PC-3 (cell line): ENCODE measurements at places on chromosomes 12 and 14. TPM values are rescaled to one million over a fixed set of nuclear protein-coding genes. Genes with fewer than 3 reads are reported as not detected.

Gene SCARB1
- total RNA-seq, result 79.1 and 80.5 TPM in 2 replicates

DNA sequence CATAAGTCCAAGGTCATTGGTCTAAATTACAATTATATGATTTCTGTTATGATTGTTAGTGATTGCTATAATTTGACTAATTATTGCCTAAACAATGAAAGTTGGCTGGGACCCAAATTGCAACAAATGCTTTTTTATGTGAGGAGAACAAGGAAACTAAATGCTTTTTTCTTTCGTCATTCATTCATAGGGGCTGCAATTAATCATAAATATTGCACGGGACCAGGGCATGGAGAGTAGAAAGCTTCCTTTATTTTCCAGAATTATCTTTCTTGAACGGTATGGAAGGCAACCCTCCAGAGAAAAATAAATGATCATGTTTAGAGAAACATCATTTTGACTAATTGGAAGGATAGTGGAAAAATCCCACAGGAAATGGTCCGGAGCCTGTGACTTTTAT lies 32.6 kb upstream of the ARHGAP5 start:
- no peaks in the 10 kb centered on the region for H3K27me3 ChIP-seq
- no peaks in the 10 kb centered on the region for H3K36me3 ChIP-seq
- no peaks in the 10 kb centered on the region for H3K4me1 ChIP-seq
- H3K4me3 ChIP-seq, result no peak overlapping the region

Gene CAPS2
- 5.5 and 8.4 TPM in 2 replicates for total RNA-seq

Gene PPP1R36
- 0.26 TPM in 1 of 2 replicates, not detected in the other for total RNA-seq

Gene STYK1
- 4.3 and 8.6 TPM in 2 replicates for total RNA-seq

Gene ADCK1
- 4.7 and 5.7 TPM in 2 replicates for total RNA-seq

DNA sequence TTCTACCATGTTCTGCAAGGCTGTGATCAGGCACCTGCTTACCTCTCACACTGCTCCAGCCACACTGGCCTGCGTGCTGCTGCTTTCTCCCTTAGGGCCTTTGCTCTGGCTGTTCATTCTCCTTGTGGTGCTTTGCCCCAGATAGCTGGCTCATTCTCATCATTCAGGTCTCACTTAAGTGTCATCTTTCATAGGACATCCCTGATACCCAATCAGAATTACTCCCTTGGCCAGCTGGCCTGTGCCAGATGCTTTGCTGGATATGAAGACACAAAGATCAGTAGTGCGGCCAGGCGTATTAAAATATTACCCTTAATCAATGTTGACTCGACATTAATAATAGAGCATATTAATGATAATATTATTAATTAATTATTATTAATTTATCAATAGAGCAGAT lies 143.8 kb upstream of the FGD4 start:
- no peak for DNase-seq
- no peak overlapping the region for H3K27ac ChIP-seq

- peaks cover 16% of the 10 kb centered on the region for H3K4me1 ChIP-seq
- no peak overlapping the region for H3K27ac ChIP-seq
- DNase-seq, result no peak
- no peaks in the 10 kb centered on the region for H3K36me3 ChIP-seq
- H3K27me3 ChIP-seq, result no peaks in the 10 kb centered on the region
These were observed 105.4 kb downstream of the ITPR2 start for GRCh38 chr12:26727482-26728204.

Gene KRT83
- total RNA-seq, result 0.33 and 1.1 TPM in 2 replicates

DNA sequence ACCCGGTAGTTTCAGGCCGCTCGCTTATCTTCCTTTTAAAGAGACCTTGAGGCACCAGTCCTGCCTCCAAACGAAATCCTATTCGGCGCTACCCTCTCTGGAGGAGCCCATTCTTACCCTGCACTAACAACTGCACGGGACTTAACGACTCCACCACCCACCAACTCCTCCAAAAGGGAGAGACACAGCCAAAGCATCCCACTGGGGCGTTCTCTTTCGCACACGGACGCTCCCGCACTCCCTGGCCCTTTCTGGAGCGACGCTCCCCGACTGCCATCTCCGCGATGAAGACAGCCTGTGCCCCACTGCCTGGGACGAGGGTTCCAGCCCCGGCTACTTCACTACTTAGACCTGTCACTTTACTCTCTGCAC lies 650 bp downstream of the GALC start:
- no peak overlapping the region for H3K27ac ChIP-seq
- H3K4me3 ChIP-seq, result no peak overlapping the region
- no peak for DNase-seq
- no peaks in the 10 kb centered on the region for H3K36me3 ChIP-seq
- no peaks in the 10 kb centered on the region for H3K4me1 ChIP-seq

DNA sequence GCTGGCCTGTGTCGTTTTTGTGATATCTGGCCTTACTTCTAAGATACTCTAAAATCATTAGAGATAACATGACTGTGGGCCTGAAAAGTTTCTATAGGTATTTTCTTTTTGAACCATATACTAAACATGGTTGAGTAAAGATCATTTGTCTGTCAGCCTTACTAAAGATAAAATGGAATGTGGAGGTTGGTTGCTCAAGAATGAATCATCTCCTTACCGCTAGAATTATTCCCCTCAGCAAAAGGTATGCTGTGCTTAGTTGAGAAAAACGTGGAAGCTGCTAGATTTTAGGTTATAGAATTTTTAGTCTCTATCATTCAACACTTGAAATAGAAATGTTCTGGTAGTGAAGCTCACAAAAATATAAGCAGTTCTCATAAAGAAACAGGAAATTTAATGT lies 407.3 kb downstream of the AEBP2 start:
- peaks cover 17% of the 10 kb centered on the region for H3K4me1 ChIP-seq
- H3K36me3 ChIP-seq, result no peaks in the 10 kb centered on the region
- DNase-seq, result peak; percentile 56
- H3K27ac ChIP-seq, result no peak overlapping the region

Gene GRIN2B
- total RNA-seq, result not detected in 2 replicates

DNA sequence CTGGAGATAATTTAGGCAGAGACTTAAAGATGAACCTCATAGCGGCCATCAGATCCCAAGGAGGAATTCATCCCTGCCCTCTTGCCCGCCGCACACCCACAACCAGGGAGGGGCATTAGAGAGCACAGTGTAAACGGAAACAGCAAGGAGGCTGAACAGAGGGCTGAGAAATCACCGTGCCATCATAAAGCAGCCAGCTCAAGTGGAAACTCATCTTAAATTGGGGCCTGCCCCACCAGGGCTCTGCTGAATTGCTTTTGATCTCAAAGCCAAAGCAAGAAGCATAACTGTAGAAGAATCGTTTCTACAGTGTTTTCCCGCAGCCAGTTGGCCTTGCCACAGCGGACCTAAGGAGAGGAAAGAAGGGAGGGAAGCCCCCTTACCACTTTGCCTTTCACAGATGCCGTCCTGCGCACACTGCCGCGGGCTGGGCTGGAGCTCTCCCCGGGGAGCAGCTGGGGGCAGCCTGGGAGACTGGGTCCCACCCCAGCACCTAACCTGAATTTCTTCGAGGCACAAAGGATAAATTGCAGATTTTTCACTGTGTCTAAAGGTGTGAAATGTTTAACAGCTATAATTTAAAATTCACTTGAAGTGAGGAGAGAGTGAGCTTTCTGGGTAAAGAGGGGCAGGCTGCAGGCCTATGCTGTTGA lies 51.8 kb upstream of the MMP17 start:
- H3K4me1 ChIP-seq, result peaks cover 7% of the 10 kb centered on the region; the same call in 1 of the 2 replicates
- peaks cover 50% of the 10 kb centered on the region for H3K36me3 ChIP-seq
- H3K4me3 ChIP-seq, result no peak overlapping the region
- H3K27ac ChIP-seq, result no peak overlapping the region
- no peak for DNase-seq

GRCh38 chr14:90742729-90743128 lies 73.5 kb downstream of the TTC7B start:
- no peaks in the 10 kb centered on the region for H3K27me3 ChIP-seq
- no peak overlapping the region for H3K4me3 ChIP-seq
- no peaks in the 10 kb centered on the region for H3K4me1 ChIP-seq
- H3K36me3 ChIP-seq, result no peaks in the 10 kb centered on the region

GRCh38 chr12:76455582-76456345 lies 103.8 kb downstream of the OSBPL8 start:
- peaks cover 31% of the 10 kb centered on the region for H3K4me1 ChIP-seq
- H3K27ac ChIP-seq, result peak overlapping the region; percentile 52
- H3K4me3 ChIP-seq, result 0 out of 2 replicates have a peak overlapping the region, but pooled peaks have one; percentile 19

DNA sequence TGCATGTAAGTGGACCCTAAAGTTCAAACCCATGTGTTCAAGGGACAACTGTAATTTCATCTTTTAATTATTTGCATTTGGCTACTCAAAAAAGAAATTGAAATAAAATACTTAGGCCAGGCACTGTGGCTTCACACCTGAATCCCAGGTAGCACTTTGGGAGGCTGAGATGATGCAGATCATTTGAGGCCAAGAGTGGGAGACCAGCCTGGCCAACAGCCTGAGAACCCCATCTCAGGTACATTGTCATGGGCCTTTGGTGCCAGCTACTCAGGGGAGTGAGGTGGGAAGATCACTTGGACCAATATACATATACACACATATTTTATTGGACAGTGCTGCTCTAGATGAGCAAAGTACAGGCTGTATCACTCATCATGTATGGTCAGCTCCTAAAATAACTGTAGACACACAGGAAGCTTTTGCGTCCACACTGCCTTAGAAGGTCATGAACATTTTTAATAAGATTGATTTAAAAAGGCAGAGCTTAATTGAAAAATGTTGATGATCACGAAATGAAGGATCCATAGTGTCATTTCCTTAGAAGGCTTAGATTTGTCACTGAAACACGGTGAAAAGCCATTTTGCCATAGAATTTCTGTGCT lies 2.5 kb upstream of the ZCCHC8 start:
- no peak overlapping the region for H3K4me3 ChIP-seq
- peaks cover 13% of the 10 kb centered on the region; the same call in 1 of the 2 replicates for H3K4me1 ChIP-seq
- peaks cover 47% of the 10 kb centered on the region for H3K36me3 ChIP-seq
- DNase-seq, result no peak

- no peaks in the 10 kb centered on the region for H3K36me3 ChIP-seq
- H3K27me3 ChIP-seq, result no peaks in the 10 kb centered on the region
- H3K27ac ChIP-seq, result no peak overlapping the region
- no peak for DNase-seq
- no peaks in the 10 kb centered on the region for H3K4me1 ChIP-seq
These were observed 453.8 kb downstream of the TMEM121 start for GRCh38 chr14:105980224-105980623.

Gene ALG10B
- total RNA-seq, result 9.4 and 18.7 TPM in 2 replicates

DNA sequence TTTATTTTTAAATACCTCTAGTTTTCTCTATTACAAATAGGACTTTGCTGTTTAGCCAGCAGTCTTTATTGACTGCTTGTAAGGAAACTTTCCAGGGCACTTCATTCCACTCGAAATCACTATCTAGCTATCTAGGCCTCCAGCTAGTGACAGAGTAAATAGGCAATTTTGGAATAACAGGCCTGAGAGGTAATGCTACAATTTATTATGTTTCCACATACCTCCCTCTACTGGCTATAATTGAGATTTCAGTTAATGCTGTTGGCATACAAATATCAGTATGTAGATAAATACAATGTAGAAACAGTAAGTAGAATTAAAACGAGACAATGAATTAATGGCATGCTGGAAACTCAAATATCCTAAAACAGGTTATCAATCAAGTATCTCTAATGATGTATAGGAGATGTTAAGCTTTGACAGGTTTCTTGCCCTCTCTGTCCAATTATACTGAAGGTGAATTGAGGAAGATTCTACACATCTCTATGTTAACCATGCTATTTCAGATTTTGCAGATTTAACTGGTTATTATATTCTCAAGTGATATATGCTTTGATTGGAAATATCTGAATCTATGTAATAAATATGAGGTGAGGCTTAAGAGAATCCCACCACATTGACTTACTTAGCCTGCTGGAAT lies 7.2 kb downstream of the DTD2 start:
- H3K4me1 ChIP-seq, result peaks cover 31% of the 10 kb centered on the region
- H3K27ac ChIP-seq, result peak overlapping the region; percentile 67
- peaks cover 8% of the 10 kb centered on the region; the same call in 1 of the 2 replicates for H3K36me3 ChIP-seq
- H3K4me3 ChIP-seq, result no peak overlapping the region

DNA sequence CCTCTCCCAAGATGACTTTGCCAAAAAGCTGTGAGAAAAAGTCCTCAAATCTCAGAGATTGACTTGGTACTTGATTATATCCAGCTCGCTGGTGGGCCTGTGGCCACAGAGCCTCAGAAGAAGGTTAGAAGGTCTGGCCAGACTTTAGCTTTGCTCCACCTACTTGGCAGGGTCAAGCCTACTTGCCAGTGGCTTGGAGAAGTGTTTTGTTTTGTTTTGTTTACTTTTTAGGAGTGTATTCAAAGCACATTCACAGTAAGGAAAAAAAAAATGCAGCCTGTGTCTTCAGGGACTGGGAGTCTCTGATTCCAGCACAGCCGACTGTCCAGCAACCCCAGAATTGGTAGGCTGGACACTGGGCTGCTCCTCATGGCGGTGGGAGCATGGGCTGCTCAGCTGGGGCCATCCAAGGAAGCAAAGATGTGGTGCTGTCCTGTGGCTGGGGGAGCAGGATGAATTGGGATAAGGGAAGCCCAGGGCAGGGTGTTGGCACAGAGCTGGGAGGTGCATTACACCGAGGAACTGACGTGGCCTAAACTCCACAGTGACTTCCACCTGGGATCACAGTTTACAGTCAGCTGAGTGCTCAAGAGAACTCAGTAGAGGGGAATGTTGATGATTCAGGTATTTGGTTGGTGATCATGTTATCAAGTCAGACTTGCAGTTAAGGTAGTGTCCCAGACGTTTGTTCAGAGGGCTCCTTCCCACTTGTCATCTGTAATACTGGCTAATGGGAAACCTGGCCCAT lies 73.5 kb downstream of the PPP2R5C start:
- peak; percentile 57 for DNase-seq
- no peak overlapping the region for H3K4me3 ChIP-seq
- peak overlapping the region; percentile 60 for H3K27ac ChIP-seq
- no peaks in the 10 kb centered on the region for H3K27me3 ChIP-seq
- H3K4me1 ChIP-seq, result peaks cover 19% of the 10 kb centered on the region

DNA sequence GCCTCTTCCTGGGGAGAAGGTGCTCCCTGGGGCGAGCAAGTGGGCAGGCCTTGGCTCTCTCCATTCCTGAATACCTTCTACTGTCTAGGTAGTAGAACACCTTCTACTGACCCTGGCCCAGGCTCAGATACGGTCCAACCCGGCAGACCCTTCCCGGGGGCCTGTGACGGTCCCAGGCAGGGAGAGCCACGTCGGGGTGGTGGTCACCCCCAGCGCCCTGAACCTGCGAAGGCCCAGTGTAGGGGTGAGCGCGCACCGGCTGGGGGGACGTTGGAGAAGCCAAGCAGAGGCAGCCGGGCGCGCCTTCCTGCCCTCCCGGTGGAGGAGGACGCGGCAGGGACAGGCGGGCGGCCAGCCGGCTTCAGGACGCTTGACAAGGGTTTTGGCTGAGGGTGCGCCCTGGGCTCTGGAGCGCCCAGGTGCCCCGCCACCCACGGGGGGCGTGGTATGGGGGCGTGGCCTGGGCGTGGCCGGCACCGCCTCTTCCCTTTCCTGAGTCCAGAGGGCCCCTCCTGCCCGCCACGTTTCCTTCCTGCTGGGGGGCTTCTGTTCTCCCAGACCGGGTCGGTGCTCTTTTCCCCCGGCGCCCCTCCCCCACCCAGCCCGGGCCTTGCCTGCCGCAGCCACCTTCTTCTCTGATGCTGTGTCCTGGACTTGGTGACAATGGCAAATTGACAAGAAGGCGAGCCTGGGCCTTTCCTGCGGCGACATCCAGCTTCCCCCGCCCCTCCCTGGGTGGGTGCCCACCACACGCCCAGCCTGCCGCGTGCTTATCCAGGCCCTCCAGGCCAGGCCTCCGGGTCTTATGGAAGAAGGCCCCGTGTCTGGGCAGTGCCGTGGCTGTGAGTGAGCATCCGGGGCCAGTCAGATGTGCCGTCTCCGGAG lies 24.5 kb upstream of the PPP1R13B start:
- H3K27me3 ChIP-seq, result no peaks in the 10 kb centered on the region
- H3K27ac ChIP-seq, result no peak overlapping the region
- H3K4me3 ChIP-seq, result no peak overlapping the region
- no peaks in the 10 kb centered on the region for H3K4me1 ChIP-seq
- no peaks in the 10 kb centered on the region for H3K36me3 ChIP-seq
- DNase-seq, result no peak
